ENCODE measurements at places on chromosomes 1 and 21.

DNA sequence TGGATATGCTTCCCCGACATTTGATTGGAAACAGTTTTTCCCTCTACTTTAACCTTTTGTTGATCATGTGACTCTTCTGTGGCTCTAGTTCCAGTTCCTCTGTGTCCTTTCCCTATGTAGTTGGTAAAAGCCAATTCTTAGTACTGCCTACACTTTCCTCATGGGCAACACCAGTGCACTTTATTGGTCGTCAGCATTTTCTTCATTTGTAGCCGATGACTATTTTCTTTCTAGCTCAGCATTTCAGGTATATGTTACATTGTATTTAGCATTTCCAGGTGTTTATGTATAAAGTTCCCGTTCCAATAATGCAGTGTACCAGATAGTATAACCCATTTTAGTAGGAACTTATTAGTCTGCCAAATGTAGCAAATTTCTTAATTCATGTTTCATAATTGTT is 27.6 kb upstream of the B3GALT2 start:
- DNase-seq, result no peak

DNA sequence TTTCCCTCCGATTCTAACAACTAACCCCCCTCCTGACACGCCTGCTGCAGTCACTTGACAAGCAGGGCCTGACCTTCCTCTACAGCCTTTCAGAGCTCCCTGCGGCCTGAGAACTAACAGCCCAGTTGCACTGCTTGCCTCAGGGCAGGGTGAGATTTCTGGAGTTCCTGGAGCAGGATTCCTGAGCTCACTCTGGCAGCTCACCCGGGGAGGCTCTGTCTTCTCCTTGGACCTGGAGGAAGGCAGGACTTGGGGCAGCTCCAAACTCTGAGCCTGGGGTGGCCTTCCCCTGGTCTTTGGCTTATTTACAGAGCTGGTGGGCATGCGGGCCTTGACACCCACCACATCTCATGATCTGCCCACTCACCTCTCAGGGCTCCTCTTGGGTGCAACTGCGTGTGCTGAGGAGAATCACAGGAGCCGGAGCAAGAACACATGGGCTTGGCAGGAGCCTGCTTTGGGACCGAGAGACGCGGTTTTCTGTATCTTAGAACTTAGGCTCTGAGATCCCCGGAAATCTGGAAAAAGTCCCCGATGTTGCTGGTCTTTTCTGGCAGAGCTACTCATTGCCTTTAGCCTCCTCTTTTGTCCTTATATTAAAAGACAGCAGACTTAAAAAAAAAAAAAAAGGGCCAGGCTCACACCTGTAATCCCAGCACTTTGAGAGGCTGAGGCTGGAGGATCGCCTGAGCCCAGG is 13.1 kb upstream of the SLC25A34 start:
- DNase-seq, result no peak

- no peak for DNase-seq
Measured at GRCh38 chr1:168734271-168734670, 5.3 kb upstream of the DPT start.

DNA sequence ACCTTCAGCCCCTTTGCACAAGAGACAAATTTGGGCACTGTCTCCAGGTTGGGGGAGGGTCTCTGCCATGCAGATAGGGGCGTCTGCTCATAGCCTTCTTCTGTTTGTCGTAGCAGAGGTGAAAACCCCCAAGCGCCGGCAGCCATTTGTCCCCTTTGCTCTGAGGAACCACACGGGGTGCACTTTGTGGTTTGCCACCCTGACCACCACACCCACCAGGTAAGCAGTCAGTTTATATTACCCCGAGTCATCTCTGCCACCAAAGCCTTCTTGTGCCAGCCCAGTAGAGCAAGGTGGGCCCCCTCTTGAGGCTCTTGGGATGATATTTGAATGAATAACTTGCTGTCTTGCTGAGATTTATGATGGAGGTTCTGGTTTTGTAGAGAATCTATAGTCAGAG is 111.8 kb downstream of the VPS13D start:
- no peak for DNase-seq

- DNase-seq, result peak; percentile 59
Measured at GRCh38 chr21:38241029-38241740, 15.6 kb upstream of the KCNJ15 start.

GRCh38 chr1:233245191-233245765 is 50.2 kb downstream of the PCNX2 start:
- DNase-seq, result no peak

DNA sequence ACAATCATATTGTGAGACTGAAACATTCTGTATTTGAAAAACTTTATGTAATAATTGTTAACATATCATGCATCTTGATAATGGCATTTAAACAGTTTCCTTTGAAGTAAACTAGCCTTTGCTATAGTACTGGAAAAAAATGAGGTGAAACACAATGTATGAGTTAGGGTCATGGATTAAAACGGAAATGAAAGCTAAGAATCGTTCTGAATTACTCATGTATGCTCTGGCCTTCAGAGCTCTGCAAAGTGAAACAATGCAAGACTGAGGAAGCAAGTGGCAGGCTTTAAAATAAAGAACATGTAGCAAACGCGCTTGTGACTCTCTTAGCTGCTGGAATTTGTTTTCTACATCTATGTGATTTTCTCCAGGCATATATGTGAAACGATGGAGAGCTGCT is 317.1 kb downstream of the DPYD start:
- no peak for DNase-seq

GRCh38 chr1:77064246-77064645 is 155.0 kb downstream of the PIGK start:
- DNase-seq, result no peak

- DNase-seq, result no peak
Measured at GRCh38 chr1:47417170-47418044, 1.3 kb downstream of the FOXE3 start.

DNA sequence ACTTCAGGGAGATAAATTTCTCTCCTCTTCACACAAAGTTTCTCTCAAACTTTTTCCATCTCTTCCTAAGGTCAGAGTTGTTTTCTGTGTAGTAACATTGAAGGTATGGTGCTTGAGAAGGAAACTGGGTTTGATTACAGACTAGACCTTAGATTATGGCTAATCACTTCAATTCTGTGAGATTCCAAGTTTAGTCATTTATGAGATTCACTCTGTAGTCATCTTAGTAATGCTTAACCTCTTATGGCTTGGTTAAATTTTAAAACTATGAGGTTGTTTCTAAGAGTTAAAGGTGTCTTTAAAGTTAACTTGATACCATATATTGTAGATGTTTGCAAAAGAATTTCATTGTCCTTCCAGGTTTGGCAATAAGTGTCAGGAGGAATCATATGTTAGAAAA is 1092.2 kb downstream of the KCNT2 start:
- no peak for DNase-seq

GRCh38 chr1:201142849-201143725 is 11.2 kb downstream of the TMEM9 start:
- no peak for DNase-seq

GRCh38 chr1:156128654-156129597 is 14.4 kb downstream of the LMNA start:
- no peak for DNase-seq

- DNase-seq, result peak; percentile 59
Measured at GRCh38 chr1:155167166-155168104, 5.7 kb downstream of the KRTCAP2 start.

DNA sequence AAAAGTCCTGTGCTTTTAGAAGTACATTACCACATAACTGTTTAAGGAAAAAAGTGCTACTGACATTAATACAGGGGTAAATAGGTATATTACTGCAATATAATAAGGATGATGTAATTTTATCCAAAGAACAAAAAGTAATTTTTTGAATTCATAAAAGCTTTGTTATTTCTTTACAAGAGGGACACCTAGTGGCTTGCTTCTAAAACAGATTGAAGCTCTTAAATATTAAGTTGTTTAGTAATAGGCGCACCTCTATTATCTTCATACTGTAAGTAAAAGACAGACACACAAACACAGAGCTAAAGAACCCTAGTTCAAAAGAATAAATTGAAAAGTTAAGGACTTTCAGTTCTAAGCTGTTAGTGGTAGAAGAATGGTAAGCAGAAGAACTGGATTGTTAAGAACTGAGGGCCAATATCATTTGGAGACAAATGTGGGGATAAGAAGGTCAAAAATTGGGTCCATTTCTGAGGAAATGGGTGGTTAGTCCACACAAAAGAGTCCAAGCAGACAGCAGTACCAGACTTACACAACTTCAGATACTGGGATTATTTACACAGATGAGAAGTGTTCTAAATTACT is 15.4 kb downstream of the ZNHIT6 start:
- peak; percentile 32 for DNase-seq

DNA sequence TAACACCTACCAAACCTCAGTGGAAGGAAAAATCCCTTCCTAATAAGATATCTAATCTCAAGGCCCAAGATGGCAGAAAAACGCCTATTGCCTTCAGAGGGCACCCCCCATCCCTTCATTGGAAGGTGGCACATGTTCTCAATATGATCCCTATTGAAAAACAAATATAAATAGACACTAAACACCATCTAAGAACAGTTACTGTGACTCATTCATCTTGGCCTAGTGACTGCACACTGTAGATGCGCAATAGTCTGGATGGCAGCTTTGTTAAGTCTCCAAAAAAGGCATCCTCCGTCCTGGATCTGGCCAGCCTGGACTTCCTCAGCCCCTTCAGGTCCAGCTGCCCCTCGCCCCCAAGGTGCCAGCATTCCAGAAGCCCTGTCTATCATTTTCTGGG is 121.9 kb downstream of the CAPN8 start:
- no peak for DNase-seq

GRCh38 chr1:221011145-221011544 is 131.9 kb downstream of the HLX start:
- no peak for DNase-seq

GRCh38 chr1:79629414-79629813 is 622.9 kb upstream of the ADGRL4 start:
- DNase-seq, result no peak

- DNase-seq, result no peak
Measured at GRCh38 chr1:114022877-114023276, 43.6 kb downstream of the OLFML3 start.

DNA sequence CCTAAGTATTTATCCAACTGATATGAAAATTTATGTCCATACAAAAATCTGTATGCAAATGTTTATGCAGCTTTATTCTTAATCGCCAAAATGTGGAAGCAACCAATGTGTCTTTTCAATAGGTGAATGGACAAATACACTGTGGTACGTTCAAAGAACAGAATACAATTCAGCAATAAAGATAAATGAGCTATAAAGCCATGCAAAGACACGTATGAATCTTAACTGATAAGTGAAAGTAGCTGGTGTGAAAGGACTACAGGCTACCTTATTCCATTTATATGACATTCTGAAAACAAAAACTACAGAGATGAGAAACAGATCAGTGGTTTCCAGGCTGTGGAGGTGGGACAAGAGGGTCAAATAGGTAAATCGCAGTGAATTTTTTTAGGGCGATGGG is 419.6 kb upstream of the B3GALT2 start:
- no peak for DNase-seq

DNA sequence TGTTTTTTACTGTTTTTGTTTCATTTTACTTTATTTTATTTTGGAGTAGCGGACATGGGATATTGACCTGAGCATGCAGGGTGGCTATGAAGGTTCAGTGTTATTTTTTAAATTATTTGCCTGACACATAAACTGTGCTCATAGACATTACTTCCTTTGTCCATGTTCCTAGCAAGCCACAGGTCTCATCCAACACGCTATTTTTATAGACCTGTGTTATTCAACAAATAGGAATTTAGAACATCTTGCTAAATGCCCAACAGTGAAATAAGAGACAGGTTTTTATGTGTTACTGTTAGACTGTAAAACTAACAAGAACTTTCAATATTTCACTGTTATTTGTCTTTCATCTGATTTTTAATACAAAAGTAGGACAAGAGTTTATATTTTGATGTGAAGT is 756.4 kb downstream of the KCNT2 start:
- DNase-seq, result no peak

DNA sequence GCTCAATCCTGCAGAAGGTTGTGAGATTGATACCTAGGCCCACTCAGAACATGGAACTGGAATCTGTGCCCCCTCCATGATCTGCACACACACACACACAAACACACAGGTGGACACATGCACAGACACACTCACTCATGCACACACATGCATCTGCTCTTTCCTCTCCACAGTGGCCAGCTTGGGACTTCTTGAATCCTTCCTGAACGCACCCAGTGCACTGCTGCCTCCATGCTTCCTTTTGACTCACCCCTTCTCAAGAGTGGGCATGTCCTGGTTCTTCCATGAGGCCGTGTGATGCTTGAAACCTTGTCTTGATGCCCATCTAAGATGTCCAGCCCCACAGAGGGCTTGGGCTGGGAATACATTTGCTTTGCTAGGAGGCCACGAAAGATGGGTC is 25.4 kb upstream of the TENT5C start:
- no peak for DNase-seq

DNA sequence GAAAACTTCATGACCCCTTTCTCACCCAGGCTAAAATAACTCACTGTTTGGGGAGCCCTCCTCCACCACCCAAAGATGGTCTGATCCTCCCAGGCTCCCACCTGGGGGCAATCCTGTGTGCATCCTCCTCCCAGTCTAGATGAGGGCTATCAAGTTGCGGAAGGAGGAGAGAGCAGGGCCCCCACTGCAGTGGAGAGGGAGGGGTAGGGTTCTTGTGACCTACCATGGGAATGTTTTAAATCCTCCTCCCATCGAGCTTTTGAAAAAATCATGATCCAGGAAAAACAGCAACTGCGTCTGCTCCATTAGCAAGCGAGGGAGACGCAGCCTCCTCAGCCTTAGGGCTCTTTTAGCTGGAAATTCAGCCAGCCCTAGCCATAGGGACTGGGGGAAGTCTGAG is 80.0 kb downstream of the NAV1 start:
- DNase-seq, result no peak

- DNase-seq, result no peak
Measured at GRCh38 chr1:26158908-26159742, at the start of gene FAM110D. Gene FAM110D, plus strand, starts transcription at chr1:26159079. Its CDS starts 2,213 bp downstream, at chr1:26161292.

- DNase-seq, result no peak
Measured at GRCh38 chr21:35504951-35505466, 455.9 kb upstream of the RUNX1 start.

Data from smooth muscle cell of the brain vasculature (primary cell).